ENCODE measurements at places on chromosomes 12 and 14. TPM values are rescaled to one million over a fixed set of nuclear protein-coding genes. Genes with fewer than 3 reads are reported as not detected.
A peak's percentile ranks its signal among the peaks of the same experiment; 100 is the strongest.

DNA sequence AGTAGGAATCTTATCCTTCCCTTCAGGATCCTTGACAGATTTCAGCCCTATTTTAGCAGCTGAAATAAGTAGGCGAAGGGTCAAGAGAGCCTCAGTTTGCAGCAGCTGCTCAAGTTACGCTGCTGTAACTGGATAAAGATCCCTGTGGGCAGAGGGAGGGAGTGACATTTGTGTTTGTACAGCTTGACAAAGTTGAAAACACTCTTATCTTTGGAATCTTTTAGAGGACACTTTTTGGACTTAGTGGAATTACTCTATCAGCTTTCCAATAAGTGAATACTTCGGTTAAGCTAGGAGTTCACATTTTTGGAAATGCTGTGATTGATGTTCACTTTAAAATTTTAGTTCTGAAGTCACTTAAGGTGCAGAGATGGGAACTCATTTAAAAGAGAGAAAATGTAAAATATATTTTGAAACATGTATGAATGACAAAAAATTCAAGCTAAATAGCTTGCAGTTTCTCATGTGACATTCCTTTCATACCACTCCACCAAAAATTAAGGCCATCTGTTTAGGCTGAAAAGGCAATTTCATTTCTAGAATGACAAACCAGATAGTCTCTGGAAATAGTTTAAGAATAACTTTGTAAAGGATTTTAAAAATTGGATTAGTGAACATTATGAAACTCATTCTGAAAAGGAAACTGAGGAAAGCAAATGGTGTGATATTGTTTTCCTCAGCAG, 55.2 kb downstream of the SLC38A4 start:
- peak; percentile 55 for DNase-seq

CSRP2 gene
- 53.0 TPM for total RNA-seq

YARS2 gene
- 33.1 TPM for total RNA-seq

- DNase-seq, result no peak
Observed at GRCh38 chr12:51128919-51129318, 44.0 kb downstream of the TFCP2 start.

DBX2 gene
- total RNA-seq, result not detected

DNA sequence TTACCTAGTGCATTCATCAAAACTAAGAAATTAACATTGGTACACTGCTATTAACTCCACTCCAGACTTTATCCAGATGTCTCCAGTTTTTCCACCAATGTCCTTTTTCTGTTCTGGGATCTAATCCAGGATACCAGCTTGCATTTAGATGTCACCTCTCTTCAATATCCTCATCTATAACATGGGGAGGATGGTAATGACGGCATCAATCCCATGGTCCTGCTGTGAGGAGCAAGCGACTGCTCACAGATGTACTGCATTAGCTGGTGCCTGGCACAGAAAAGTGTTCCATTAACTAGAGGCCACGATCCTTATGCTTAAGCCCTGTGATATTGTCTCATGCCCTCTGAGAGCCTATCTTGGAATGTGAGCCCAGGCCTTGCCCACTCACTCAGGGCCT, 53.8 kb downstream of the CALM1 start:
- no peak for DNase-seq

GRCh38 chr12:1313906-1314305, 280.5 kb downstream of the FBXL14 start:
- peak; percentile 16 for DNase-seq

- no peak for DNase-seq
Observed at GRCh38 chr12:31308116-31308515, 17.8 kb downstream of the SINHCAF start.

DNA sequence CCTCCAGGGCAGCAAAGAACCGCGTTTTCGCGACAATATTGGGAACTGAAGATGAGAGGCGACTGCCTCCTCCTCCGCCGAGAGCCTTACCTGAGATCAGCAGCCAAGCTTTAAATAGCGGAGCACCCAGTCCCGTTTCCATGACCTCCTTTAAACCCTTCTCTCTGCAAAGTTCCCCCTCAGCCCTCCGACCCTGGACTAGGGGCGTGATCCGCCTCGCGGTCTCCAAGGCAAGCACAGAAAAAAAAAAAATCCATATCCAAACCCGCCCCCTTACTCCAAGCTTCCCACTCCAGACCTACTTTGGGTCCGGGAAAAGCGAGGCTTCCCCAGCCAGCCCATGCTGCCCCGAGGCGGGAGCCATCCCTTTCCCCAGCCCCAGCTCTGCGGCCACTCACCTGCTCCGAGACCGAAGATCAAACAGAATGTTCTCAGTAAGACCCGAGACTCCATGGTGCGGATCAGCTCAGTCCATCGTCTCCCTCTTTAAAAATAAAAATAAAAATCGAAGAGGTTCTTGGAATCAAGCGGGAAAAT, 630 bp downstream of the NELL2 start:
- no peak for DNase-seq

TMEM179 gene
- total RNA-seq, result not detected

GRCh38 chr14:77319422-77319821, 1.3 kb downstream of the POMT2 start:
- DNase-seq, result peak; percentile 51

GRCh38 chr14:85813040-85813439, 283.1 kb downstream of the FLRT2 start:
- DNase-seq, result no peak

DNA sequence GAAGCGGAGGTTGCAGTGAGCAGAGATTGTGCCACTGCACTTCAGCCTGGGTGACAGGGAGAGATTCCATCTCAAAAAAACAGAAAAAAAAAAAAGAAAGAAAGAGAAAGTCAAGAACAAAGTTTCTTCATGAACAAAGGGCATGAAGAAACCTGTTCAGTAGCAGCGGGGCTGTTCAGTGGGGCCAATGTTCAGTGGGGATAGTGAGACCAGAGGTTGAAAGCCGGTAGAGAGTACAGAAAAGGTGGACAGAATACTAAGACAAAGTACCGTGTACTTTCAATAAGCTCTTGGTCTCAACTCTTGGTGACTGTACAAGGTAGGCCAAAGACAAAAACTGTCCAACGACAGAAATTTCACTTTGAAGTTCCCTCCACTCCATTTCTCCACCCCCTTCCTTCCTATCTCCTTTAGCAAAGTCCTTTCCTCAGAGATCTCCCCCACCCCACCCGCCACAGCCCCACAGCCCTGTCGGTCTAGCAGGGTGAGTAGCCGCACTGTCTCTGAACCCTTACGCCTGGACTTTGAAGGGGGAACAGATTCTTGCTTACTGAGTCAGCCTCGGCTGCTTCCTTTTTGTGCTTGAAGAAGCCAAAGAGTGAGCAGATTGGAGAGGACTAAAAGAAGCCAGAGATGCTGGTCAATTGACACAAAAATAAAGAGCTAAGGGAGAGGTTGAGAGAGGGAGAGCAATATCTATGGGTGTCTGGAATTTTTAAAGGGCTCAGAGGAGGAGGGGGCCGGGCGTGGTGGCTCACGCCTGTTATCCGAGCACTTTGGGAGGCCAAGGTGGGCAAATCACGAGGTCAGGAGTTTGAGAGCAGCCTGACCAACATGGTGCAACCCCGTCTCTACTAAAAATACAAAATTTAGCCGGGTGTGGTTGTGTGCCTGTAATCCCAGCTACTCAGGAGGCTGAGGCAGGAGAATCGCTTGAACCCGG, 44.2 kb upstream of the FOS start:
- peak; percentile 67 for DNase-seq

DNA sequence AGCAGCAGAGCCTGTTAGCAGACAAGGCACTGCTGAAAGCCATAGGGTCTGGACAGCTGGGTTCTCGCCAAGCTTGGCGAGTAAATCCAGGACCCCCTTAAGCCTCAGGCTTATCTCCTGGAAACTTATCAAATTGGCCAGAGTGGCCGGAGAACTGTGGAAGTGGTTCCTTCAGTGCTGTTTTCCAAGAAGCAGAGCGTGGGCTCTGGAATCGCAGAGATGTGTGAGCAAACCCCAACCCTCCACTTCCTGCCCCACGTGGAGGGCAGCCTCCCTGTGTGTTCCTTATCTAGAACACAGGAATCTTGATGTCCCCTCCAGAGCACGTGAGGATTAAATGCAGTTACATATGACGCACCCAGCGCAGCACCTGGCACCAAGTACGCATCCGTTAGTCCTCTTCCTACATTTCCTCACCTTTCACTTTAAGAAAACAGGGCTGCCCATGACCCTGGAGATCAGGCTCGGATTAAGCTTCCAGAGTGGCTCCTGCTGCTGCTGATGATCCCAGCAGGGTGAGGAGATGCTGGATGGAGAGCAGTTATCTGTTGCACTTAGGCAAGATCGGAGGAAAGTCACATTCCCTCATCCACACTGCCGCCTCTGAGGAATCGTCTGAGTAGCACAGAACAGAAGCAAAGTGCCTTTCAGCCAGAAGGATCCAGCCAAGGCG, 35.0 kb downstream of the MMAB start:
- DNase-seq, result no peak

GRCh38 chr12:30000401-30000800, 216.7 kb upstream of the TMTC1 start:
- DNase-seq, result no peak

DNA sequence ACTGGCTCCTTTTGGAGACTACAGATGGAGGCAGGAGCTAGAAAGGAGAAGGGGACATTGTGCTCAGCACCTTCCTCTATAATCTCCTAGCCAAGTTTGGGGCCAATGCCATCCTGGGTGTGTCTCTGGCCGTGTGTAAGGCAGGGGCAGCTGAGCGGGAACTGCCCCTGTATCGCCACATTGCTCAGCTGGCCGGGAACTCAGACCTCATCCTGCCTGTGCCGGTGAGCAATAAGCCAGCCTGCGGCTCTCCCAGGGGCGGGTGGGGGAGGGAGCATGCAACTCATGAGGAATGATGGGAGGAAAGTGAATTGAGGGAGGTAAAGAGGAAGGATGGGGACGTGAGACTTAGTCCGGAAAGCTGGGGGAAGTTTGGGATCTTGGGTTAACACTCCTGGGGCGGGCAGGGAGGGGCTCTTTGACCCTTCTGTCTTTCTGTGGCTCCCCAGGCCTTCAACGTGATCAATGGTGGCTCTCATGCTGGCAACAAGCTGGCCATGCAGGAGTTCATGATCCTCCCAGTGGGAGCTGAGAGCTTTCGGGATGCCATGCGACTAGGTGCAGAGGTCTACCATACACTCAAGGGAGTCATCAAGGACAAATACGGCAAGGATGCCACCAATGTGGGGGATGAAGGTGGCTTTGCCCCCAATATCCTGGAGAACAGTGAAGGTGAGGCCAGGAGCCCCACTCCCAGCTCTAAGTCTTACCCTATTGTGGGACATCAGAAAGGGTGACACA, 3.3 kb downstream of the ENO2 start:
- DNase-seq, result peak; percentile 51

DNA sequence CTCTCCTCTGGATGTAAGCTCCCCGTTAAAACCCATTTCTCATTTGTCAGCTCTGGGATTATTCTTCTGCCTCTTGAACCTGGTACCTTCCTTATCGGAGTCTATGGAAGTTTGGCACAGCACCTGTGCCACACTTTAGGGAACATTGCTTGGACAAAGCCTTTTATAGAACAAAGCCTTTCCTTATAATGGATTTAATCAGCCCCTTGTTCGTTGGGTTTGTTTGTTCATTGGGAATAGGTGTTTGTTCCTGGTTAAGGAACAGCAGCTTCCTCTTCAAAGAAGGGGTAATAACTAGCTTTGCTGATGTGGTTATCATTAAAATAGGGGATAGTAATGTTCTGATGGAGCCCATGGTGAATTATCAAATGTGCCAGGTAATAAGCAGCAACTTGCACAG, 70.4 kb downstream of the NRXN3 start:
- DNase-seq, result no peak

PZP gene
- not detected for total RNA-seq

TMCC3 gene
- 0.11 TPM for total RNA-seq

DNA sequence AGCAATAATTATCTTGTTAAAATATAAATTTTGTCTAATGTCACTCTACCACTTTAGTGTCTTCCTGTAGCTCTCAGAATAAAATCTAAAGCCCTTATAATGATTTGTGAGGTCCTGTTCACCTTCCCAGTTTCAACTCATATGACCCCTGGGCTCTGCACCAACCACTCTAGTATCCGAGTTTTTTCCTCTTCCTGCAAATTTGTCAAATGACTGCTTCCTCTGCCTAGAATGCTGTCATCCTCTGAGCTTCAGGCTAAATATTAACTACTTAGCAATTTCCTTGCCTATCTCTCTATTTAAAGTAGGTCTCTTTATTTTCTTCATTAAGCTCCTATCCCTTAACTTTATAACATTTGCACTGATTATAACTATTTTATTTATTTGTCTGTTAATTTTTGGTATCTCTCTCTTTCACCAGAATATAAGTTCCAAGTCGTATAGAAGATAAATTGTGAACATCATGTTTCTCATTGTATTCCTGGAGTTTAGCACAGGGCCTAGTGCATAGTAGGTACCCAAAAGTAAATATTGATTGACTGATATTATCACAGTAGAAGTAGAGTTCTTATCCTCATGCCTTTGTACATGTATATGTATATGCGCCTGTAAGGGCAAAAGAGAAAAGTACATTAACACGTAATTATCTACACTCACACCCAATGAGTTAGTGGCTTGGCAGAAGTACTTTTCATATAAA, 196.0 kb downstream of the BCAT1 start:
- DNase-seq, result no peak

ARHGEF25 gene
- total RNA-seq, result 43.0 TPM

ARHGEF40 gene
- 68.3 TPM for total RNA-seq

GRCh38 chr14:51652168-51653078, 713 bp downstream of the FRMD6 start:
- DNase-seq, result peak; percentile 60

- no peak for DNase-seq
Observed at GRCh38 chr12:67804168-67804567, 155.6 kb downstream of the DYRK2 start.

IL26 gene
- total RNA-seq, result not detected

DNA sequence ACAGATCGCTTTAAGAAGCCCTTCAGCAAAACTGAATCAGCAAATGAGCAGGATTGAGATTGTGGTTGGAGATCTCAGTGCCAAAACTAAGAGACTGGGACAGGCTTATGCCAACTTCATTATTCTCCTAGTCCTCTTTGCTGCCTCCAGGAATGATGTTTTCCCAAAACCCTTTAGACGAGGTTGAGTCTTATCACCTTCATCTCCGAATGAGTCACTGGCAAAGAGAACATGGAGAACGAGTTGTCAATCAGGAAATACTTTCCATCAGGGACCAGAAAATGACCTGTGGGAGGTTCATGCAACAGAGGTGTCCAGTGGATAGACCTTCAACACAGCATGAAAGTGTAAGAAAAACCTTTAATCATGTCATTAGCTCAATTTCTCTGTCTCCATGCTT, 461.5 kb downstream of the RMST start:
- DNase-seq, result no peak

GRCh38 chr12:45568808-45569207, 160.7 kb upstream of the ARID2 start:
- DNase-seq, result no peak

All from GM23248 (cell line).